Activated T-cell treated with anti-CD3 and anti-CD28 coated beads, Interleukin-2, amount 50 U/mL, for 24 hours (primary cell): ENCODE measurements at places on chromosomes 3 and 15.
A peak's percentile ranks its signal among the peaks of the same experiment; 100 is the strongest.

DNA sequence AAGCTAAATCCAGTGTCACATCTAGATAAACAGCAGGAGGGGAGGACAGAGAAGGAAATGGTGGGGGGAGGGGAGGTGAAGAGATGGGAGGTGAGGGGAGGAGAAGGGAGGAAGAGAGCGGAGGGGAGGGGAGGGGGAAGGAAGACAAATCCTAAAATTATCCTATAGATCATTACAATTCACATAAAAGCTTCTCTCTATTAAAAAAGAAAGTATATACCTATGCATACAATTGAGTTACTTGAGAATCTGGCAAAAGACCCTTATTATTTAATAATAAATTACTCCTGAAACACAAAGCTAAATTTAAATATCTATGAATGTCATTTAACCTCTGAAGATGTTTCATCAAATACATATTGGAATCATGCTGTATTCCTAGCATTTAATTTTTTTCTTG lies 303.9 kb downstream of the MAGI1 start:
- H3K27me3 ChIP-seq: peaks cover 12% of the 10 kb centered on the region
- H3K4me3 ChIP-seq: no peak overlapping the region
- no peaks in the 10 kb centered on the region for H3K36me3 ChIP-seq
- peaks cover 5% of the 10 kb centered on the region for H3K4me1 ChIP-seq

- DNase-seq: no peak
- peak overlapping the region; percentile 75 for H3K27ac ChIP-seq
- peak overlapping the region; percentile 89 for H3K4me3 ChIP-seq
- H3K4me1 ChIP-seq: peaks cover 56% of the 10 kb centered on the region
- H3K36me3 ChIP-seq: peaks cover 32% of the 10 kb centered on the region
These were observed 3.0 kb downstream of the MAPK6 start for GRCh38 chr15:52021892-52022540.

DNA sequence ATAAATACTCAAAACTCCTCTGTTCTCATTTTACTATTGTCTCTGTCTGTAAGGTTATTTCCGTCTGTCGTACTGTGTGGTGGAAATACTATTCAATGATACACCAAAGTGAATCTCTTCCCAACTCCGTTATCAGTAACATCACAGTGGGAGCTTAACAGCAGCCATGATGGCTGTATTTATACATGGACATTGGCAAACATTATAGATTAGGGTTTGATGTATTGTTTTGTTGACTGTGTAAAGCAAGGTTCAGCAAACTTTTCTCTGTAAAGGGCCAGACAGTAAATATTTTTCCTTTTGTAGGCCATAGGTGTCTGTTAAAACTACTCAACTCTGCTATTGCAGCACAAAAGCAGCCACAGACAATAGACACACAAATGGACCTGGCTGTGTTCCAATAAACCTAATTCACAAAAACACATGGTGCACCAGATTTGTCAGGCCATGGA lies 23.2 kb downstream of the LIPC start:
- peak overlapping the region; percentile 92 for H3K27ac ChIP-seq
- H3K36me3 ChIP-seq: no peaks in the 10 kb centered on the region
- peaks cover 73% of the 10 kb centered on the region for H3K4me1 ChIP-seq
- no peak for DNase-seq
- no peak overlapping the region for H3K4me3 ChIP-seq

- H3K27me3 ChIP-seq: no peaks in the 10 kb centered on the region
- no peak for DNase-seq
- no peak overlapping the region for H3K4me3 ChIP-seq
These were observed 56.3 kb upstream of the SEC13 start for GRCh38 chr3:10377148-10377725.

DNA sequence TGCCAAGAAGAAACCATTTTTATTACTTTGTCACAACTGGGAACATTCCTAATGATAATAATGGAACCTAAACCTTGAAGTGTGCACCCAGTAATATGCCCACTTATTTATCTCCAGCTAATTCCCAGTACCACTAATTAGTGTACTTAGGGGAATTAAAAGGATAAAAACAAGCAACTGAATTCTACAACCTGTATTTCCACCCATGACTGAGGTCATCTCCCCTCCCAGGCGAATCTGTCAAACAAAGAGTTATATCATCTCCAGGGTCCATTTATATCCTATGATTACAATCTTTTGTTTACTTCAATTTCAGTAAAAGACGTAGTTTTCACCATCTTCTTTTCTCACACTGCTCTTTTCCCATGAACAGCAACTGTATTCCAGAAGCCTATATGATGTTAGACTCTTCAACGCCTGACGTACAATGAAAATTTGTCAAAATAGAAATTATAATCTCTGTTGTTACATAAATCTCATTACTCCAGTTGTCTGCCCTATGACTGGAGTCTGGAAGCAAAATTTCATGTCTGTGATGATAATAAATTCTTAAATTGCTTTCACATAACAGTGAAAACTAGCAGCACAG lies 177.6 kb downstream of the GOLIM4 start:
- H3K4me3 ChIP-seq: no peak overlapping the region
- no peak overlapping the region for H3K27ac ChIP-seq
- no peak for DNase-seq
- H3K36me3 ChIP-seq: no peaks in the 10 kb centered on the region
- H3K4me1 ChIP-seq: no peaks in the 10 kb centered on the region
- no peaks in the 10 kb centered on the region for H3K27me3 ChIP-seq

- DNase-seq: no peak
- H3K27me3 ChIP-seq: no peaks in the 10 kb centered on the region
- H3K4me1 ChIP-seq: no peaks in the 10 kb centered on the region
- no peak overlapping the region for H3K27ac ChIP-seq
These were observed 756.6 kb upstream of the ARPP21 start for GRCh38 chr3:34882764-34883163.

DNA sequence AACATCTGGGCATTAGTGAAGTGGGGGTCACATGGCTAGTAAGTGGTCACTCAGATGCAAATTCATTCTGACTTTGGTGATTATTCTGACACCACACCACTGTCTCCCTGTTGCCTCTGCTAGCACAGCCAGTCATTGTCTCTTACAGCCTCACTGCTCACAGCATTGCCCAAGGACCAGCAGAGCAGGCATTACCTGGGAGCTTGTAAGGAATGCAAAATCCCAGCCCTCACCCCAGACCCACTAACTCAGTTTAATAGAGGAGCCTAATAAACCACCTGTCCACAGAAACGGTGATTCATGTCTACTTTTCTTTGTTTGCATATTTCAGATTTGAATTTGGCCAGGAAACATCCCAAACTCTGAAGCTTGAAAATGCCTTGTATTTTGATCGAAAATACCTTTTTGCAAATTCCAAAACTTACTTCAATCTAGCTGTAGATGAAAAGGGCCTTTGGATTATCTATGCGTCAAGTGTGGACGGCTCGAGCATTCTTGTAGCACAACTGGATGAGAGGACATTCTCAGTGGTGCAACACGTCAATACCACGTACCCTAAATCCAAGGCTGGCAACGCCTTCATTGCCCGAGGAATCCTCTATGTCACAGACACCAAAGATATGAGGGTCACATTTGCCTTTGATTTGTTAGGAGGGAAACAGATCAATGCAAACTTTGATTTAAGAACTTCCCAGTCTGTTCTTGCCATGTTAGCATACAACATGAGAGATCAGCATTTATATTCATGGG lies 62.7 kb downstream of the GLDN start:
- no peaks in the 10 kb centered on the region for H3K4me1 ChIP-seq
- peaks cover 33% of the 10 kb centered on the region for H3K27me3 ChIP-seq
- no peak overlapping the region for H3K27ac ChIP-seq
- no peaks in the 10 kb centered on the region for H3K36me3 ChIP-seq
